ENCODE measurements at places on chromosomes 2 and 18.

GRCh38 chr18:58624011-58624410 lies 4.9 kb downstream of the ALPK2 start:
- no peak for DNase-seq

- no peak for DNase-seq
Measured at GRCh38 chr2:143623231-143623908, 494.2 kb downstream of the ARHGAP15 start.

DNA sequence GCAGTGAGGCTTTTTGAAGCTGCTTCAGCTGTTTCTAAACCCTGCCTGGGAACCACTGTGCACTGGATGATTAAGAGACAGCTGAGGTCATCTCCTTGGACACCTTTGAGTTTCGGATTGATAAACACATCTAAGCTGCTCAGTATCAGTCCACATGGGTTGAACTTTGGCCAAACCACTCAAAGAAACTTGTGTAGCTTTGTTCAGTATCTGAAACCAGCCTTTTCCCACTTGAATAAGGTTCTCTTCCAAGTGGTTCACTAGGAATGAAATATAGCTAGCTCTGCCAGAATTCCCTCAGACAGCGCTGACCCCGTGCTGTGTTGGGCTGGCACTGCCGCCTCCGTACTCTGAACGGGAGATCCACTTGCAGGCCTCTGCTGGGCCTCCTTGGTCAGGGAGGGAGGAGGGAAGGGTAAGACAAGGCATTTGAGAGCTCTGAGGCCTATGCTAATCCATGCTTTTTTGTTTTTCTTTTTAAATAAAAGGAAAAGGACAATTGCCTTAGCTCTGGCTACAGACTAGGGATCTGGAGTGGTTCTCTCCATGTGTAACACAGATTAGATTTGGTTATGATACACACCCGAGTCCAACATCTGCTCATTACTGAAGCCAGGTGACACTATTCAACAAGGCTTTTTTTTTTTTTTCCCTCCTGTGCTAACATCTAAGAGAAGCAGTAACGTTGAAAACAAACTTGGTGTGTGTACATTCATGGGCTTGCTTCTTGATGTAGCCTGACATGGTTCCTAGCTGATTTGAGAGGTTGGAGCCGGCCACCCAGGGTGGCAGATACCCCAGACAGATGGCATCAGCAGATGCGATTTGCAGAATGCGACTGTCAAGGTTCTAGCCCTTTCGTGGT lies 67.7 kb downstream of the NCK2 start:
- peak; percentile 71 for DNase-seq

DNA sequence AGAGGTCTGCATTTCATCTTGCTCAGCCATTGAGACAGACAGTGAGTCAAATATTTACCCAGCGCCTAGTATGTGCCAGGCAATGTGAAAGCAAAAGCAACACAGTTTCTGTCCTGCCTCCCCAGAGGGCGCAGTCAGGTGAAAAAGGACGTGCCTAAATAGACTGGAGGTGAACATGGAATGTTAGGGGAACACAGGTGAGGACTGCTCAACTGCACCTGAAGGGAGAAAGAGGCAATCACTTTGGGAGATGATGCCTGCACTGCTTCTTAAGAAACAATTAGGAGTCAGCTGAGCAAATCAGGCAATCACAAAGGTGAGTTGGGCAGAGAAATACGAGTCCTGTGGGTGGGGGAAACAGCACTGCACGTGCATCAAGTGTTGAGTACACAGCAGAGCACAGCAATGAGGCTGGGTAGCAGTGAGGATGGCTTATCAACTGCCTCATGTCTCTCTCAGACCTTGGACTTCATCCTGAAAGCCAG lies 218.3 kb upstream of the SMAD7 start:
- DNase-seq, result peak; percentile 29

GRCh38 chr2:44944952-44945612 lies 3.6 kb downstream of the SIX3 start:
- no peak for DNase-seq

- peak; percentile 27 for DNase-seq
Measured at GRCh38 chr18:62788876-62789275, 73.5 kb downstream of the PHLPP1 start.

- DNase-seq, result no peak
Measured at GRCh38 chr2:219718066-219718465, 90.6 kb downstream of the SLC4A3 start.

DNA sequence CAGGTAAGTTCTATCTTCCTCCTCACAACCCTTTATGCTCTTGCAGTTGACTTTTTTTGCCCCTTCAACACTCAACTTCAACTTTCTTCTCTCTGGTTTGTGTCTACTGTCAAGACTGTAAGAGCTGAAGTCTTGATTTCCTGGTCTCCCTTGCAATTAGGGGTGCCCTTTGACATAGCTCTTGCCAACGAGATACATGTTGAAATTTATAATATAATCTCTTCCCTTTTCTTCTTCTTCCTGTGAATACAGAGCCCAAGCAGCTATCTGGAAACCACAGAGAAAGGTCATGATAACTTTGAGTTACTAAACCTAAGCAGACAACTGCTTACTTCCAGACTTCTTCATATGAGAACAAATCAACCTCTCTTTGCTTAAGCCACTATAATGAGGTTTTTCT lies 163.5 kb downstream of the MC4R start:
- no peak for DNase-seq

DNA sequence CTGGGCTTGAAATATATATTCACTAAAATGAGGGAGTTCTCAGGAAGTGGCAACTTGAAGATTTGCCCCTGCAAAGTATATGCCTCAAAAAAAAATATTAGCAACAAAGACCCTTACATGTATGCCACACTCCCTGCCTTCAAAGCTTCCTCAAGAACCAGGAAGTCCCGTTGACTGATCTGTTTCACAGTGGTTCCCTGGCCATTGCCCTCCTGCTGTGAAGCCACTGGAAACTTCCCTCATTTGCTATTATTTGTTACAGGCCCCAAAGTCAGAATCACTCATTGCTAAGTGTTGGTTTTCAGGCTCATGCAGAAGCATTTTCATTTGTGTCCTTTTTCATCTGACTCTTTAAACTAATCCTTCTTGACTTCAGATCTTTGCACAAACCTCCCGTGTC lies 421.5 kb downstream of the ZNF521 start:
- DNase-seq, result no peak

GRCh38 chr2:204234879-204235278 lies 298.3 kb downstream of the ICOS start:
- no peak for DNase-seq

- DNase-seq, result no peak
Measured at GRCh38 chr2:218405746-218406208, 6.1 kb downstream of the CTDSP1 start.

DNA sequence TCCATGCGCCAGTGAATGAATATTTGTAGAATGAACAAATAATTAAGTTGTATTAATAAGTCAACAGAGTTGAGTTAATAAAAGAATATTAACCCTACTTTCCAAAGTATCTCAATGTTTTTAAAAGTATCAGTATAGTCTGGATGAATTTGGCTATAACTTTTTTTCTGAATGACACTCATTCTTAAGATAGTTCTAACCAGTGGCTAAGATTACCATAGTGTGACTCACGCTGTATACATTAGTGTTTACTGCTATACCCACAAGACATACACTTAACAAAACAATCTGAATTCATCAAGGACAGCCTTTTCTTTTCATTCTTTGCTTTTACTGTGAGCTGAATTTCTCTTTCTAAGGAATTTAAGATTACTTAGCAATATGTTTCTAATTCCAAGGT lies 77.0 kb upstream of the PDE1A start:
- DNase-seq, result no peak

DNA sequence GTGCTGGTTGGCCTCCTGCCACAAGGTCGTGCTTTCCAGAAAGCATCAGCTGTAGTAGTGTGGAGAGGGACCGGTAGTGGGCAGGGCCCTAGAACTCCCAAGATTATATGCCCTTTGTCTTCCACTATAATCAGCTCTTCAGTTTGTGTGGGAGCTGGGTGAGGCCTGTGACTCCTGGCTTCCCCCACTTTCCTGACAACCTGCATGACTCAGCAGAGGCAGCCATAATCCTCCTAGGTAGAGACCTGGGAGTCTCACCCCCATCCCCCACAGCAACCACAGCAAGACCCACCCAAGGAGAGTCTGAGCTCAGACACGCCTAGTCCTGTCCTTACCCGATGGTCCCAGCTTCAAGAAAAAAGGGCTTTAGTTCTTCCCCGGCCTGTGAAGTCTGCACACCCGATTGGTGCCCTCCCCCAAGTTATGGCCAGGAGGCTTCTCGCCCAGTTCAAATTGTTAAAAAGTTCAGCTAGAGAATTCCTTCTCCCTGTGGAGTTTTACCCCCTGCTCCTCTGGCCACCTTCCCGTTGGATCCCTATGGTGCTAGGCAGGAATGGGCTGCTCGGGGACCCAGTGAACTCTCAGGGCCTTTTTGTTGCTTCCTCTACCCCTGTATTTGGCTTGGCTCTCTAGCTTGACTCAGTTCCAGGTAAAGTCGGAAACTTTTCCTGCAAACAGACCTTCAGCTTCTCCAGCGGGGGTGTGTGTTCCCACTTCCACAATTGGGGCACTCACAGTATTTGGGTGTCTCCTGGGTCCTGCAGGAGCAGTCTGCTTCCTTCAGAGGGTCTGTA lies 57.8 kb upstream of the FAM237A start:
- no peak for DNase-seq

DNA sequence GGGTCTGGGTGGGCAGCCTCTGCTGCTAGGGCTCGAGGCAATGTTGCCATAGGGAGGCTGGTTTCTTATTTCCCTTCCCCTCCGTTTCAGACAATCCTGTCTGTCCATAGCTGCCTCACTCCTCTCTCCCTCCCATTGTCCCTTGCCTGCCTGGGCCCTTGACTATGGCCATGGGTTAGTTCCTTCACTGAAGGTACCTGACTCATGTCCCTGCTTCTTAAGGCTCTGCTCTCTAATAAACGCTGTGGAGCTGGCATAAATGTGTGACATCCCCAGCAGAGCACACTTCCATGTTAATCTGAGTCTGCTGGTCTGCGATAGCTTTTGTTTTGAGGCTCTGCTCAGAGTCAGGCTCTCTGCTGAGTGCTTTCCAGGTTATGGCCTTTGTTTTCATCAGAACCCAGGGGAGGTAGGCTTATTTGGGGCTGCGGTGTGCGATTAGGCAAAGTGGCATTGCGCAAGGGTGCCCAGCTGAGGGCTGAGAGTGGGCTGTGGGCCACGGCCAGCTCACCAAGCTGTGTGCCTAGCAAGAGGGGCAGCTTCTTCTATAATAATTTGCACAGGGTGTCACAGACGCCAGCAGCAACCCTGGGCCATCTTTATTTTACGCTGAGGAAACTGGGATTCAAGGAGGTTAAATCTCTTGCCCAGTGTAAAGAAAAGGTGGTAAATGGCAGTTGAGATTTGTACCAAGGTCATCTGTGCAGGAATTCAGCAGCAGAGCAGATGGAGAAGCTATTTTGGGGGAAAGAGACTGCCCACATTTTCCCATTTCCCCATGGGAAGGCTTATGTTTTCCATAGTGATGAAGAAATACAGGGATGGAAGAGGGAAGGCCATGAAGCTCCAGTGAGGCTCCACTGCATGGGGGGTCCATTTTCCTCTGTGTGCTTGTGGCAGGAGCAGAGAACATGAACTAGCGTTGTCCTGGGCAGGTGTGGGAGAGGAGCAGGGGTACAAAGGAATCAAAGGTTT lies 25.6 kb downstream of the MRPL33 start:
- DNase-seq, result no peak

- no peak for DNase-seq
Measured at GRCh38 chr2:58876126-58876525, 635.0 kb upstream of the FANCL start.

GRCh38 chr2:16832910-16833309 lies 167.3 kb upstream of the CYRIA start:
- no peak for DNase-seq

DNA sequence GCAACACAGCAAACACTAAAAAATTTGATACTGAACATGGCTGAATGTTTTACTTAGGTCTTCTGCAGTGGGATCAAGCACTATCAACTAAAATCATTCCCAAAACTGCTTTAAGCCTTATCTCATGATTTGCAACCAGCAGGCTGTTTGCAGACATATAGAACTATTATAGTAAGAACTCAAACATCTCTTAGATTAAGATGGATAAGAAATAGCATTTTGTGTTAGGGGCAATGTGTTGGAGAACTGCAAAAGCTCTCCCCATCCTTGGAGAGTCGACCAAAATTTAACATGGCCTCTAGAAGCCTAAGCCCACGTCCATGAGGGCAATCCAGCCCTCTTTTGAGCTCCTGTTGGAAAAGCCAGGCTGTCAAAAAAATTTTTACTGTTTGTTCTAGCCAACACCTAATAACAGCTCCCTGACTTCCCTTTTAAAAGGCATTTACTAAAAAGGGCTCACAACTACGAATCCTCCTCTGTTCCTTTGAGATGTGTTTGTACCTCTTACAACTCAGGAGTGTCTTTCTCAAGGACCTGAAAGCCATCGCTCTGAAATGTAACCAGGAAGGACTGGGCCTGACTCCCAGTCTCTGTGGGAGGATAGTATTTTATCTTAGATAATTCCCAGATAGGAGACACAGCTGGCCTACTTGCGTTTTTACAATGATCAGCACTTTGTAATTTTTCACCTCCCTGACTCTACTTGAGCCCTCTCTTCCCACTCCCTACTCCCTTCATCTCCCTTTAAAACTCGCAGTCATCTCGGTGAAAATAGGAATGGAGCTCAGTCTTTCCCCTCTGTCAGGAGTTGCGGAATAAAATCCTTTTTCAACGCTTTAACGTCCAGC lies 1.4 kb downstream of the KRCC1 start:
- DNase-seq, result no peak

DNA sequence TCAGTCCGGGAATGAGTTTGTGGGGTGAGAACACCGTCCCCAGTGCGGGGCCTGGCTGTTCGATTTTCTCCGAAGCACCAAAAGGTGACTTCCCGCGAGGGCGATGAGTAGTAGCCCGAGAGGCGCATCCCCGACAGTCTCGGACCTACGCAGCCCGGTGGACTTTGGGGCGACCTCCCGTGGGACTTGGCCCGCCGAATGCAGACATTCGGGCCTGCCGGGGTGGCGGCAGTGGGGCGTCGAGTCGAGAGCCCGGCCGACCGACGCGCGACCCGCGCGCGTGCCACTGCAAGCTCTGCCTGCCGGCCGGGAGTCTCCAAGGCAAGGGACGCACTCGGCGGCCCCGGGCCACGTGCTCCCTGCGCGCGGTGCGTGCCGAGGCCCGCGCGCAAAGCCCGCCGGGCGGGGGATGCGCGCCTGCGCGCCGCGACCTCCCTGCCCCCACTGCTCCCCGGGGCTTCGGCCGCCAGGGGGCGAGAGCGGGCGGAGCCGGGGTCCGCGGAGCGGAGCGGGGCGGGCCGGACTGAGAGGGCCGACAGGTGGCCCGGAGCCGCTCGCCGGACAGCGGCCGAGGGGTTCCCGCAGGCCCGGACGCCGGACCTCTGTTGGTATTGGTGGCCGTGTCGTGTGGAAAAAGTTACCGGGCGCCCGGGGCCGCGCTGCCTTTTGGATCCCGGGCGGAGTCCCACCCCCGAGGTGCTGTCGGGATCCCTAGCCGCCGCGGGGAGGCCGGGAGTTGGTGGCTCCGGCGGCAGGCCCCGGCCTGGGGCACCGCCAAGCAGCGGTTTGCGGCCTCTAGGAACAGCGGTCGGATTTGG lies 1.9 kb downstream of the PTMA start:
- DNase-seq, result peak; percentile 83

- DNase-seq, result no peak
Measured at GRCh38 chr18:22564036-22564435, 146.3 kb upstream of the CTAGE1 start.

- no peak for DNase-seq
Measured at GRCh38 chr2:189865826-189866225, 81.6 kb downstream of the PMS1 start.

Measured in NCI-H345 (cell line).